Hematopoietic multipotent progenitor cell treated with erythropoietin and hydrocortisone succinate and interleukin-3 and kit ligand, for 4 days (in vitro differentiated cells): ENCODE measurements at places on chromosomes 2 and 18.

GRCh38 chr2:38146907-38147307, 71.0 kb upstream of the CYP1B1 start:
- DNase-seq = no peak

GRCh38 chr18:5961097-5961827, 65.9 kb upstream of the TMEM200C start:
- DNase-seq = no peak

GRCh38 chr2:204781941-204782340, 236.7 kb downstream of the PARD3B start:
- no peak for DNase-seq

GRCh38 chr2:71922091-71922490, 225.6 kb downstream of the CYP26B1 start:
- no peak for DNase-seq

DNA sequence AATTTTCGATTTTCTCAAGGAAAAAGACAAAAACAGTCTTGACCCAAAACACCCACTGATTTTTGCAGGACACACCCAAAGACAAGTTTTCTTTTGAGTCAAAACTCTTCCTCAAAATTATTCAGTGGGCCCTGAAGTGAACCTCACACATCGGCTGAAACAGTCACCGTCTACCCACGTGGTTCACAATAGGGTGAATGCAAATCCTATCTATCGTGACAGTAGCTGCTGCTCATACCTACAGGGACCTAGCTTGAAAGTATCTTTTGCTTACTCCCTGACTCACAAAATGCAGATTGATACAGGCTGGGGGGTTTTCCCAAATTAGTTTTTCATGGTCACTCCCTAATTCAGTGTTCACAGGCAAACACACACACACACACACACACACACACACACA, 10.7 kb upstream of the CD226 start:
- DNase-seq = no peak

DNA sequence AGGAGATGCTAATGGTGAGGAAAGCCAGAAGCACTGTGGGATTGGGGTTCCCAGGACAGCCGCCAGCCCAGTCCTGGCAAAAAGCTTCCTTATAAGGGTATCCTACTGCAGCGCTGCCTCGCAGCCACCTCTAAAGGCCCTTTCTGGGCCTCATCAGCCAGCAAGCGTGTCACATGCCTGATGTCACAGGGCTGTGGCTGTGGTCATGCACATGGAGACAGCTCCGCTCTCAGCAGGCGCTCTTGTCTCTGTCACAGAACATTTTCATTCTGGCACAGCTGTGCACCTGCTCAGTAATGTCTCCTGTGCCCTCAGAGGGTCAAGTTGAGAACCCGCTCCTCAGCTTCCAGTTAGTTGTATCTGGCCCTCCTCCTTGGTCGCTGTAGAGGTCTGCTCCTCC, 17.7 kb upstream of the MAL start:
- DNase-seq = no peak

GRCh38 chr2:60351321-60351720, 202.1 kb downstream of the BCL11A start:
- no peak for DNase-seq

- DNase-seq = no peak
Observed at GRCh38 chr2:86065512-86065911, 40.2 kb downstream of the POLR1A start.

GRCh38 chr2:23782646-23783045, 144.3 kb downstream of the ATAD2B start:
- DNase-seq = peak; percentile 27

DNA sequence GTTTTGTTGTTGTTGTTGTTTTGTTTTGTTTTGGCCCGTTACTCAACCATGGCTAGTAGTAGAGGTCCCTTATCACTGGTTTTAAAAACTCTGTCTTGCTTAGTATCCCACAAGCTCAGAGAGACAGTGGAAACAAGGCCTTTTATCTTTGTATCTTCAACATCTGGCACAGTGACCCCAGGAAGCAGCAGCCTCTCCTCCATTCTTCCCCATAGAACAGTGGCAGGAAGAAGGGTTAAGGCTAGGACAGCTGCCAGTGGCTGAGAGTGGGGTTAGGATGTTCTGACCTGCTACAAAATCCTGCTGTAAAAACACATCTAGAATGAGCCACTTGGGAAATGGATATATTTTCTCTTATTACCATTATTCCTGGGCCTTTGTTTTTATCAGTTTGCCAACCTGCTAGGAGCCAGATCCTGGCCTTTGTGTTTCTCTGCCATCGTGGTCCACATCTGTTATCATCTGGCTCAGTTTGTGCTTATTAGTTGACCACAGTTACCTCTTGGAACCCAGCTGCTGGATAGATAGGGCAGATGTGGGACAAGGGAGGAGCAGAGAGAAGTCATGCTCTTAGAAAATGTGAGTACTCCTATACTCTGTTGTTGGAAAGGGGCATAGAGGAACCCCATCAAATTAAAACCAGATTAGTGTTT, 246.8 kb downstream of the AGPS start:
- DNase-seq = peak; percentile 92

GRCh38 chr2:239106314-239106908, 258.5 kb downstream of the TWIST2 start:
- DNase-seq = peak; percentile 79

DNA sequence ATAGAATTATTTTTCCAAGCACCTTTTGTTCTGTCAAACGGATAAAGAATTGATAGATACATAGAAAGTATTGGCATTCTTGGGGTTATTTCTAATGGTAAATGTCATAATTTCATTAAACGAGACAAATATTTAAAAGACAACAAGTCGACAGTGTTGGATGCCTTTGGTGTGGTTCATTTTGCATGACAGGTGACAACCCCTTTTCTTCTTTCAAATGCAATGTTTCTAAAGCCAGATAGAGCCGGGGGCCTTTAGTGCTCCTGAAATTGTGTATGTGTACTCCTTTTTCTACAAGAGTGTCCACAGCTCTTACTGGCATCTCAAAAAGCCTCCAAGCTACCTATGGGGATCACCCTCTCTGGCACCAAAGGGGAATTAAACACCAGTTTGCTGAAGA, 350.8 kb upstream of the ID2 start:
- no peak for DNase-seq

DNA sequence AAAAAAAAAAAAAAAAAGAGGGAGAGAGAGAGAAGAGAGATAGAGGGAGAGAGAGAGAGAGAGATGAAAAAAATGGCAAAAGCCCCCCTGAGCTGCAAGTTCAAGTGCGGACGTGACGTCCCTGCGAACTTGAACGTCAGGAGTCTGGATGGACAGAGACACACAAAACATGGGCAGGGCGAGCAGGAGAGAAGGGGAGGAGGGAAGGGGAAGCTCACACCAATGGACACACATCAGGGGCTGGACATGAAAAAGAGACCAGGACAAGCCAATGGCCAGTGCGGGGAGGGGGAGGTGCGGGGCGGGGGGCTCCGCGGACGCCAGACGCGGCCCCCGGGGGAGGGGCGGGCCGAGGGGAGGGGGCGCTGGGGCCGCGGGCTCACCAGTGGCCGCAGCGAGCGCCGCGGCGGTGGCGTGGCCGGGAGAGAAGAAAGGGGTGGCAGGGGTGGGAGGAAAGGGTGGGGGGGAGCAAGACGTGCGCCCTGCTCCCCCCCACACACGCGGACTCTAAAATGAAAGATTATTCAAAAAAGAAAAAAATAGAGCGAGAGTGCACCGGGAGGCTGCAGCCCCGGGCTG, at the start of gene BCL11A:
Gene BCL11A (minus strand): TSS at position 160 of the 579 bp plus-strand sequence. CDS start 384 bp downstream, outside the sequence.
- peak; percentile 96 for DNase-seq

GRCh38 chr2:160209516-160209856, 9.4 kb upstream of the ITGB6 start:
- no peak for DNase-seq

GRCh38 chr18:66819235-66819634, 215.3 kb upstream of the CDH19 start:
- peak; percentile 4 for DNase-seq

DNA sequence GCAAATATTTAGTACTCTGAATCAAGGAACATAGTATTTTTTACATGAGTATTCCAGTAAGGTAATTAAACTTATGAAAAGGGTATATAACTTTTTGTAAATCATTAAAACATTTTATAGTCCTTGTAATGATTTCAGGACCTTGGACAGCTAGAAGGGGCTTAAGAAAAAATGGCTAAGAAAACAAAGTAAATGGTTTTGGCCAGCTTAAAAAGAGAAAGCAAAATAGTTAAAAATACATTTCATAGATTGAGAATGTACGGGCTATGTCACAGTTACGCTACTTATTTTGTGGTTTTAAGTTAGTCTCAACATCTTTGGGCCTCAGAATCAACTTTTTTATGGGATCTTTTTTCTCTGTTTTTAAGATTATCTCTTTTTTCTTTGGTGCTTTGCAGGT, 26.7 kb downstream of the POLI start:
- peak; percentile 57 for DNase-seq

DNA sequence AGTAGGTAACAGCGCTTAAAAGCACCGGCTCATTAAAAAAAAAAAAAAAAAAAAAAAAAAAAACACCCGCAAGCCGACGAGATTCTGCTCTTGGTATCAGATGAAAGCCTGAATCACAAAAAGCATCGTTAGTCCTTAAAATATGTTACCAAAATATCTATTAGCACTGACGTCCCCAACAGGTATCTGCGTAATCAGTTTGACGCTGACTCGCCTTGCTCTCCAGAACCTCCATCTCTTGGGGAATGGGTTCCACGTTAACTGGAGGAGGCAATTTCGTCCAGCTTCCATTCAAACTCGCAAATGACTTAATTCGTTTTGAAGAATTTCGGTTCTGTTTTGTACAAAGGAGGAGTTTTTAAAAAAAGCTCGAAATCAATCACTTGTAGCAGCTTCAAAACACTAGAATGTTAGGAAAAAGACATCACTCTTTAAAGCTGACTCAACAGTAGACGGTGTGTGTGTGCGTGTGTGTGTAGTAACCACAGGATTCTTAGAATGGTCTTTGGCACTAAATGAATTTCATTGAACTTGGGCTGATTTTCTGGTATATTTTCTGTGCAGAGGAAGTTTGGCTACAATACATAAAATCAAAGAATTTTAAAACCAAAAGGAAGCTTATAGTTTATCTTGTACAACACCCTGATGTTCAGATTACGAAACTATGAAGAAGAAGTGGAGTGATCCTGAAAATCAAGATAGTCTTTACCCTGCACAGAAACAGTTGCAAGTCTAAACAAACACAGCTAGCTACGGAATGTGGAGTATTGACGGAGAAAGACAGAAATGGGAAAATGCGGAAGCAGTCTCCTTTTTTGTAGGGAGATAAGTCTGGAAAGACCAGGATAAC, 1.1 kb upstream of the PGAP1 start:
- peak; percentile 62 for DNase-seq

DNA sequence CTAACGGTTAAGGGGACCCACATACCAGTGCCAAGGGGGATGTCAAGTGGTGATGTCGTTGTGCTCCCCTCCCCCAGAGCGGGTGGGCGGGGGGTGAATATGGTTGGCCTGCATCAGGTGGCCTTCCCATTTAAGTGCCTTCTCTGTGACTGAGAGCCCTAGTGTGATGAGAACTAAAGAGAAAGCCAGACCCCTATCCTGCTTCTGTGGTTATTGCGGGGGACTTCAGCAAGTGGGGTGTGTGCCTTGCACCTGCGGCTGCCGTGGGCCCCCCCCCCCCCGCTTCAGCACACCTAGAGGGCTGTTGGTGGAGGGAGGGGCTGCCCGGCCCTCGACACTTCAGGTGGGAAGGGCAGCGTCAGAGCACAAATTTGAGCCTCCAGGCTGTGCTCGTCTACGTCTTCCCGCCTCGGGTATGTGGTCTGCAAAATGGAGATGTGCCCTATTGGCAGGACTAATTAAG, 6.1 kb downstream of the CTDSP1 start:
- DNase-seq = peak; percentile 61

- no peak for DNase-seq
Observed at GRCh38 chr2:7950035-7950612, 731.7 kb upstream of the ID2 start.

- DNase-seq = no peak
Observed at GRCh38 chr18:23805898-23806297, 116.6 kb downstream of the LAMA3 start.

- DNase-seq = no peak
Observed at GRCh38 chr2:158965641-158966040, 2.8 kb upstream of the TANC1 start.

DNA sequence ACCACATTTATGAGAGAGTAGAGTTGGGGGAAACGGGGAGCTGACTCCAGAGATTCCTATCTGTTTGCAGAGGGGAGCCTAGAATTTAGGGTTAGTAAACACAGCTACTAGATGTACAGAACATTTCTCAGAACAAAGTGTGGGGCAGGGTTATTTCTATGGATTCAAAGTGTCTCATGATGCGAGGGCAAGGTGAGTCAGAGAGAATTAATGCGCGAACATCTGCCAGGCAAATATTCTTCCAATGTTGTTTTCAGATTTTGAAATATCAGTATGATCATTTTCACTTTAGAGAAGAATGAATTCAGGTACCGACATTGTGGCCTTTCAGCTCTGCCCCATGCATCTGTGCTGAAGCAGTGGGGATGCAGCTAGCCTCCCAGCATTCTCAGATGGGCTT, 2.0 kb upstream of the DSEL start:
- DNase-seq = no peak

- DNase-seq = no peak
Observed at GRCh38 chr2:68994864-68995263, 18.1 kb upstream of the ANTXR1 start.

DNA sequence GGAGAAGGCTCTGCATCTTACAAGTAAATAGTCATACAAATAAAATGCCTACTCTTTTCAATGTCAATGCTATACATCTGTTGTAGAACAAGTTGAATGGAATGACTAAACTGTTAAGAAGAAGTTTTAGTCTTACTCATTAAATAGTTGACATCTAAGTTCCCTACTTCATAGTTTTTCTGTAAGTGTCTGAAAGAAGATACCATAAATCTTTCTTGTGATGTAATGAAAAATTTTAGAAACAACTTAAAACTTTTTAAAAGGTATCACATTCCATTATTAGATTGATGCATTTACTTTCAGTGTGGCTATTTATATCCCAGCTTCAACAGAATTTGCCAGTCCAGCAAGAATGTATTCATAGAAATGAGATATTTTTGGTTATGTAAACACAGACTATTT, 185.2 kb upstream of the EPC2 start:
- no peak for DNase-seq

DNA sequence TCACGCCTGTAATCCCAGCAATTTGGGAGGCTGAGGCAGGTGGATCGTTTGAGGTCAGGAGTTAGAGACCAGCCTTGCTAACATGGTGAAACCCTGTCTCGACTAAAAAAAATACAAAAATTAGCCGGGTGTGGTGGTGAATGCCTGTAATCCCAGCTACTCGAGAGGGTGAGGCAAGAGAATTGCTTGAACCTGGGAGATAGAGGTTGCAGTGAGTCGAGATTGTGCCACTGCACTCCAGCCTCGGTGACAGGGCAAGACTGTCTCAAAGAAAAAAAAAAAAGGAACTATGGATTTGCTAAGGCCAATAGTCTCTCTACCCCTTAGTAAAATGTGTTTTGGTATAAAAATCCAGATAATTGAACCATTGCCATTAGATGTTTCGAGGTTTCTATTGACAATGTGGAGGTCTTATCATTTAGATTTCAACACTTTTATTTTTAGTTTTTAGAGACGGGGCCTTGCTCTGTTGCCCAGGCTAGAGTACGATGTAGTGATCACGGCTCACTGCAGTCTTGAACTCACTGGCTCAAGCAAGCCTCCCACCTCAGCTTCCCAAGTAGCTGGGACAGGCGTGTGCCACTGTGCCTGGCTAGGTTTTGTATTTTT, 1.1 kb upstream of the TXNDC2 start:
- no peak for DNase-seq
